ENCODE measurements at places on chromosomes 16 and 17.
A peak's percentile ranks its signal among the peaks of the same experiment; 100 is the strongest.

- DNase-seq = no peak
These were observed 138.7 kb downstream of the GAS7 start for GRCh38 chr17:10059684-10060211.

DNA sequence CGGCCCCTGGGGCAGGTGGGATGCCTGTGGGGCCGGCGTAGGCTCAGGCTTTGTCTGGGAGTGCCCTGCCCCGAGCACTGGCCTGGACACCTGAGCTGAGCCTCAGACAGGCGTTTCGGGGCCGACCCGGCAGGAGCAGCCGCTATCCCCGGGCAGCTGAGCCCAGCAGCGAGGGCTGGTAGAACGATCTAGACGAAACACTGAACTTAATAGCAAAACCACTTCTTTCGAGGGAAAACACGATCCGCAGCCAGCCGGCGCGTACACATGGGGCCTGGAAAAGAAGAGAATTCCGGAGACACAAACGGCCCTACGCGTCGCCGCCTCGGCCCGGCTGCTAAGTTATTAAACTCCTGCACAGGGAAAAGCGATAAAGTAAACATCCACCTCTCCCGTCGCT lies 22.0 kb upstream of the SSTR5 start:
- no peak for DNase-seq

DNA sequence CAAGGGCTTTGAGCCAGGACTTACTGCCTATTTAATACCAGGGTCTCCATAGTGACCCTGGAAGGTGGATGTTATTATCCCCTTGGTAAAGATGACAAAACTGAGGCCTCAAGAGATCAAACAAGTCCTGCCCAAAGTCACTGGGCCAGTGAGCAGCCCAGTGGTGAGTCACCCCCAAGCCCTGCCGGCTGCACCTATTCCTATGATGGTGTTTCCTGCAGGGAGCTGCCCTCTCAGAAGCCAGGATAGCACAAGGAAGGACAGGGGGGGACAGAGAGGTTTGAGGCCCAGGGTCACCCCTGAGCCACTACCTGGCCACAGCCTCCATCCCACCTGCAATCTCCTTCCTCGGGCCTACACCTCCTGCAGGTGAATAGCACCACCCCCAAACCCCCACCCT lies 90.9 kb downstream of the SDK2 start:
- no peak for DNase-seq

- DNase-seq = no peak
These were observed 10.2 kb downstream of the COTL1 start for GRCh38 chr16:84607694-84608093.

- DNase-seq = no peak
These were observed 187.9 kb downstream of the KCNJ2 start for GRCh38 chr17:70357190-70357589.

DNA sequence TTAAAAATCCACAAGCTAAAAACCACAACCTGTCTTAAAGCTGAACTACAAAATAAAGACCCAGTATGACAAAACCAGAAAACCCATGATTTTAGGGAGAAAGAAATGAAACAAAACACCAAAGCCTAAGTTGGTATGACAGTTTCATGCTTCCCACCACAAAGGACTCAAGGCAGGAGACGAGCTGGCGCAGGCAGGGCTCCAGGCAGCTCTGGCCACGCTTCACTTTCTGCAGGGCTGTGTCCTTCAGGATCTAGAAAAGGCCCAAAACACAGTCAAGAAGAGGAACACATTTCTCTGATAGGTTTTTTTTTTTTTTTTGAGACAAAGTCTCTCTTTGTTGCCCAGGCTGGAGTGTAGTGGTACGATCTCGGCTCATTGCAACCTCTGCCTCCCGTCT lies 75.3 kb downstream of the WDR59 start:
- DNase-seq = no peak

DNA sequence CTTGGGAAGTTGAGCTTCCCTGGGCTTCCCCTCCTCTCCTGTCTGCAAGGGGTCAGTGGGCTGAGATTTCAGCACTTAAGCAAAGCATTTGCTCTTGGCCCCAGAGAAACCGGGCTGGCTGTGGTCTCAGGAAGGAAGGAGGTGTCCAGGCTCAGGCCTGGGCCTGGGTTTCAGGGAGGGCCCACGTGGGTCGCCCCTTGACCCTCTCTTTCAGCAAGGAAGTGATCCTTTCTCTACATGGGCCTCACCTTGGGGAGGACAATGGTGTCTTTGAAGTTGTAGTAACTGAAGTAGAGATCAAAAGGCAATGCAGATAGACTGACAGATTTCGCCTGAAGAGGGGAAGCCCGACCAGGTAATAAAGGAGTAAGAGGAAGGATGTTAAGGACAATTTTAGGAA lies 2.7 kb downstream of the NOD2 start:
- no peak for DNase-seq

- no peak for DNase-seq
These were observed 27.4 kb upstream of the CAPNS2 start for GRCh38 chr16:55539049-55539448.

- DNase-seq = no peak
These were observed 7.1 kb upstream of the PIEZO1 start for GRCh38 chr16:88792078-88792550.

- no peak for DNase-seq
These were observed 7.9 kb downstream of the LITAFD start for GRCh38 chr16:8889893-8890548.

DNA sequence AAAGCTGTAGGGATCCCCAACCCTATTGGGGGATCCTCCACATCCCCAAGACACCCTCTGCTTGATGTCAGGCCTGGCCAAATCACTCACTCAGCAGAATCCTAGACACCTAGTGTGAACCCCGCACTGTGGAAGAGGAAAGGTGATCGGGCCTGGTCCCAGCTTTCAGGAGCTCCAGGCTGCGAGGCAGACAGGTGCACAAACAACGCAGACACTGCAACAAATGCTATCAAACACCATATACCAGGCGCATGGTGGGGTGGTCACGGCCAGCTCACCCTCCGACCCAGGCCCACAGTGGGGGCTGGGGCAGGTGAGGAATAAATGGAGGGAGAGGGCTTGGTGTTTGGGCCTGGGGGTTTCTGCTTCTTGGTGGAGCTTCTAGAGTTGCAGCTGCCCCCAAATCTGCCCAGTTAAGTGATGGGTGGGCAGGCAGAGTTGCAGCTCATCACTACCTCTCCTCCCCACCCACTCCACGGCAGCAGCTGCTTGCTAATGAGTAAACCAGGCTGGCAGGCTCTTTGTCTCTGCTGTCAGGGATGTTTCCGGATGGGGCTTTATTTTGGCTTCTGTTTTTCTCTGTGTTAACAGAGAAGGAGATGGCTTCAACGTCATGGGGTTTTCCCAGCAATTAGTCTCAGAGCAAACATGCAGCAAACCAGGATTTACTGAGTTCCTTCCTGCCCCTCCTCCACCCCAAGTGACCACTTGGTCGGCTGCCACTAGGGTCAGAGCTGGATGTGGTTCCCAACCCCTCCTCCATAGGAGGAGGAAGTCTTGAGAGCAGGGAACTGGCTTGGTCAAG lies 46.6 kb downstream of the PECAM1 start:
- DNase-seq = peak; percentile 85

DNA sequence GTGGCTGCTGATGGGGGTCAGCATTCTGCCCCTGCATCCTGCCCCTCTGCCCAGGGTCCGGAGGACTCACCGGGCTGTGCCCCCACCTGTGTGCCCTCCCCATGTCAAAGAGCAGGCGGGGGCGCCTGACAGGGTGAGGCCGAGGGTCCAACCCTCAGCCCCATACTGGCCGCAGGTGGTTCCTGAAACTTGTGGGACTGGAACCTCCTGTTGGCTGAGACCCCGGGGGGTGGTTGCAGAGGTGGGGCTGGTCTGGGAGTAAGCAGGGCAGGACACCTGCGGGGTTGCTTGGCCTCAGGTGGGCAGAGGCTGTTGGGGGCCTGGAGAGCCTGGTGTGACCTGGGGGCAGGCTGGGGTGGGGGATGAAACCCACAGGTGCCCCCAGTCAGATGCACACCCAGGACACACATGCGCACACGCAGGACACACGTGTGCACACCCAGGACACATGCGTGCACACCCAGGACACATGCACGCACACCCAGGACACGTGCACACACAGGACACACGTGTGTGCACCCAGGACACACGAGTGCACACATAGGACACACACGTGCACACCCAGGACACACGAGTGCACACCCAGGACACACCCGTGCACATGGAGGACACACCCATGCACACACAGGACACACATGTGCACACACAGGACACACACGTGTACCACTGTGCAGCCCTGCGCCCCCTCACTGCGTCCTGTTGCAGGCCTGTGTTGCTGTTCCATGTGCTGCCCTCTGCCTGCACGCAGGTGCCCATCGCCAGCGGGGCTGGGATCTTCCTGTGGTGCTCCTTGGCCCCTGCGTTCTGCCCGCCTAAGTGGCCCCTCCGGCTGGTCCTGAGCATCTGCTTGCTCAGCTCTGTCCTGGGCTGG lies 31.4 kb downstream of the SOX8 start:
- no peak for DNase-seq

DNA sequence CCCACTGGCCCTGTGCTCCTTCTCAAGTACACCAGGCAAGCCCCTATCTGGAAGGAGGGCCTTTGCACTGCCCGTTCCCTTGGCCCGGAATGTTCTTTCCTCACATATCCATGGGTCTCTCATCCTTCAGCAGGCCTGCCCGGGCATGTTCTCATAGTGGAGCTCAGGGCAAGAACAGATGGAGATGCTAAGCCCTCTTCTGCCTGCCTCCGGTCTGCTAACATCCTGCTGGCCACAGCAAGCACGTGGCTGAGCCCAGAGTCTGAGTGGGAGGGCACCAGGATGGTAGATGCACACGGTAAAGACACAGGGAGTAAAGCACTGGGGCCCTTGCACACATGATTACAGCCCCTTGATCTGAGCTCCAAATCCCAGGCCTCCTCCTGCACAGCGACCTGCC lies 19.8 kb upstream of the ANKRD40CL start:
- no peak for DNase-seq

DNA sequence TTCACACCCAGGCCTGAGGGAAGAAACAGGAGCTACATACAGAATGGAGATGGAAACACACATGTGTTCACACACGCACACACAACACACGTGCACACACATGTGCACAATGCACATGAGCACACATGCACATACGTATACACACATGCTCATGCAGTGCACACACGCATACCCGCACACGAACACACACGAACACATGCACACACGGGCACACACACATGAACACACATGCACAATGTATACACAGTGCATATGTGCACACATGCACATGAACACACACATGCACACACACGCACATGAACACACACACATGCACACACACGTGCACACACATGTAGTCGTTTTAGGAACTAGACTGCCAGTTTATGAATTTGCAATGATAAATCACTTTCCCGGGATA lies 49.3 kb upstream of the CDR2 start:
- peak; percentile 10 for DNase-seq

DNA sequence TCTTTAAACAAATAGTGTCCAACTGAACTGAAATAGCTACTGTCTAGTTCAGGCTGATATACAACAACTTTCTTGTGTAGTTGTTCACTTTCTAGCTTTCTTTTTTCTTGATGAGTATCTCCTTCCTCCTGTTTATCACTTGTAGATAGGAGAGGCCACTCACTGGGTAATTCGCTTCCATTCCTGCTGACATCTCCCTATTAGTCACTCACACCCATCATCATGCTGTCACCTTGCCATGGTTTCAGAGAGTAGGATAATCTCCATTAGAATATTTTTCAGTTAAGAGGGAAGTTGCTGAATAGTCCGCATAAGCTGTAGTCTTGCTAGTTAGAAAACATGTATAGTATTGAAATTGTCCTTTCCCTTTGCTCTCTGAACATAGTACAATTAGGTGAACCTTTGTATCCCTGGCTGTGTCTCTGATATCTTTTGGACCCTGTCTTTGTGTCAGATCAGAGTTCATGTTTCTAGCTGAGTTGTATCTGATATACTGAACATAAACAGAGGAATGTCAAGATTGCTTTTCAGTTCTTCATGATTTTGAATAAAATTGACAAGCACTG lies 64.4 kb upstream of the RASL10B start:
- DNase-seq = no peak

DNA sequence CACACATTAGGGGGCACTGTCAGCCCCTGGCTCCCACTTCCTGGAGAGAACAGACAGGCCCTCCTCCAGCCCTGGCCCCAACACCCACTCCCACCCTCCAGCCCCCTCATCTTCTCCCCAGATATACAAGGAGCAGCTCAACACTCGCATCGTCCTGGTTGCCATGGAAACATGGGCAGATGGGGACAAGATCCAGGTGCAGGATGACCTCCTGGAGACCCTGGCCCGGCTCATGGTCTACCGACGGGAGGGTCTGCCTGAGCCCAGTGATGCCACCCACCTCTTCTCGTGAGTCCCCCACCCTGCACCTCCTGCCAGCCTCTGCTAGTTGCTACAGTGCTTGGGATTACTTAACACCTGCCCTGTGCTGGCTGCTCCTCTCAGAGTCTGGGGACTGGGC lies 14.4 kb downstream of the ADAM11 start:
- DNase-seq = no peak

DNA sequence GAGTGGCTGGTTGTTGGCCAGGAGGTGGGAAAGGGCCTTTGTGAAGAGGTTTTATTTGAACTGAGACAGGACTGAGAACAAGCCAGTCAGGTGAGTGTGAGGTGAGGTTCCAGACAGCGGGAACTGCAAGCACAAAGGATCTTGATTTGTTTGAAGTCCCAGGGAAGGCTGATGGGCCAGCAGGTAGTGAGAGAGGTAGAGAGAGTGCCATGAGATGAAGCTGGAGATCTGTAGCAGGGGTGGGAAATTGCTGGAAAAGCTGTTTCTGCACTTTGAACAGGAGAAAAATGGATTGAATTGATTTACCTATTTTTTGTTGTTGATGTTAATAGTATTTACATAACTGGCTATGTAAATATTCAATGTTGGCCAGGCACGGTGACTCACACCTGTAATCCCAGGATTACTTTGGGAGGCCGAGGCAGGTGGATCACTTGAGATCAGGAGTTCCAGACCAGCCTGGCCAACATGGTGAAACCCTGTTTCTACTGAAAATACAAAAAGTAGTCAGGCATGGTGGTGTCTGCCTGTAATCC lies 7.7 kb upstream of the DCTPP1 start:
- no peak for DNase-seq

GRCh38 chr16:27841061-27841801 lies 222.3 kb downstream of the GSG1L start:
- DNase-seq = no peak

- peak; percentile 48 for DNase-seq
These were observed 7.4 kb upstream of the HSD17B2 start for GRCh38 chr16:82027629-82028064.

DNA sequence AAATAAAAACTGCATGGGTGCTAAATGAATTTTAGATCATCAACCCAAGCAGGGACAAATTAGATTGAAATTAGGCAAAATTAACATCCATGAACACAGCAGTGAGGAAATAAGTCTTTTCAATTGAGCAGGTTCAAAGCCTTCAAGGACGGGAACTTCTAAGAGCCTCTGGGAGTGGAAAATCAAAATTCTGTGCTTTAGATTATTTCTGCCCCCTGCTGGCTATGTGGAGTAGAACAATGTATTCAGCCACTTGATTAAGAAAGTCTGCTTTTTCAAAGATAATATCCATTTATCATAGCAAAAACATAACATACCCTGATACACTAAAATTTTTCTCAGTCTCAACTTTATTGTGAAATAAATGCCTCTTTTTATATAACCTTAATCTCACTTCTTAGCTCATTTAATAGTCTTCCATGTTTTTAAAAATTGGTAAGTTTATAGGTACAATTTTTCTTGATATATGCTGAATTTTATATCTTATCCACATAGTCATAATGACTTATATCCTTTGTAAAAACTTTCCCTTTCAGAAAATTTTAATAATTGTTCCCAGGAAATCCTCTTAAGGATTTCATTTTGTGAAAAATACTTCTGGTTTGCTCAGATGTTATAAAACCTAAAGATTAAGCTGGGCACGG lies 28.1 kb upstream of the NOL11 start:
- DNase-seq = peak; percentile 51

GRCh38 chr17:6352016-6352415 lies 82.9 kb downstream of the AIPL1 start:
- DNase-seq = no peak

Measured in right lobe of liver (tissue), 6 donors.